ENCODE measurements at places on chromosomes 1 and 21. TPM values are rescaled to one million over a fixed set of nuclear protein-coding genes. Genes with fewer than 3 reads are reported as not detected.

FALEC gene
- not detected for total RNA-seq

HSF2BP gene
- total RNA-seq, result 0.71 TPM

DNA sequence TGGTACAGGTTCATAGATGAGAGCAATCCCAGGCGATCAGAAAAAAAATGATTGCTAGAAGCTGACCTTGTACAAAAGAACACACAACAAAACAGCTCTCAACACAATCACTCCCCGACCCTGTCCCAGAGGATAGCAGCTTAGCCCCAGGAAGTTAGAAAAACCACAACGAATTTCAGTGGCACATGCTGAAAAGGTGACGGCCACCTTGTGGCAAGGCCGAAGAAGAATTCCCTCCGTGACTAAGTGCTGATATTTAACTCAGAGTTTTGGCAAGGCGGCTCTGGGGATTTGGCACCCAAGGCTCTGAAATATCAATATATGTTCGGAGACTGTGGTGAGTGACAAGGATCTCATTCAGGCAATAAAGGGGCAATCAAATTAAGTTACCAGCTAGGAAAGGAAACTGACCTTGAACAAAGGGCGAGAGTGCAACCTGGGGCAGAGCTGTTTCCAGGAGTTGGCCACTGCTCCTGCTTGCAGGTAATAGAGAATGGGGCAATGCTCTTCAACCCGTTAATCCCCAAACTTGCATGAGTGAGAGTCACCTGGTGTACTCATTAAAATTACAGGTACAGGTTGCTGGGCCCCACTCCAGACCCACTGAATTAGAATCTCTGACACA, 96.2 kb downstream of the BEND5 start:
- no peak for DNase-seq

TNN gene
- not detected for total RNA-seq

GRCh38 chr1:9996624-9997582, at the start of gene RBP7:
Gene RBP7 (plus strand): TSS chr1:9997228. CDS start chr1:9997259, 31 bp downstream.
- peak; percentile 16 for DNase-seq

DNA sequence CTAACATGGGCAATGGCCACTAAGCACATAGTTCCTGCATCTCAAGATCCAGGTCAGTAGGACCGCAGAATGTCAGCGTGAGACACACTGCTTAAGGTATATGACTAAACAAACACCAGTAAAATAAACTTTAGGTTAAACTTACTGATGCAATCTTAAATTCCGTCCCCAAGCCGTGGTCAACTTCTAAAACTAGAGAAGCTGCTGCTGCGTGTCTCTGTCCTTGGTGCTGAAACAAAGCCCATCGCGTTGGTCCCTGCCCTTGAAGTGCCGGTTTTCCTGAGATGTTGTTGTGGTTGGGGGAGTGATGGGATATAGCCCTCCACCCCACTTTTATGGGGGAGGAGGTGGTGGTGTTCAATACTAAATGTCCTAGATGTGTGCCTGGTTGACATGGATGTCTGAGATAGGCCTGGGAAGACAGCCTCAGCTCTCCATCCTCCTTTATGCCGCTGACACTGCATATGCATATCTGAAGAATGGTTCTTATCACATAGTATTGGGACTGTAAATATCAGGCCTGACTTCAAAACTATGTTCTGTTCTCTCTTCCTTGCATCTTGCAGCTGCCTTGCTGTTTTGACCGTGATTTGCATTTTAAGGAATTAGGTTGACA, 72.0 kb upstream of the KCNA3 start:
- peak; percentile 76 for DNase-seq

DNA sequence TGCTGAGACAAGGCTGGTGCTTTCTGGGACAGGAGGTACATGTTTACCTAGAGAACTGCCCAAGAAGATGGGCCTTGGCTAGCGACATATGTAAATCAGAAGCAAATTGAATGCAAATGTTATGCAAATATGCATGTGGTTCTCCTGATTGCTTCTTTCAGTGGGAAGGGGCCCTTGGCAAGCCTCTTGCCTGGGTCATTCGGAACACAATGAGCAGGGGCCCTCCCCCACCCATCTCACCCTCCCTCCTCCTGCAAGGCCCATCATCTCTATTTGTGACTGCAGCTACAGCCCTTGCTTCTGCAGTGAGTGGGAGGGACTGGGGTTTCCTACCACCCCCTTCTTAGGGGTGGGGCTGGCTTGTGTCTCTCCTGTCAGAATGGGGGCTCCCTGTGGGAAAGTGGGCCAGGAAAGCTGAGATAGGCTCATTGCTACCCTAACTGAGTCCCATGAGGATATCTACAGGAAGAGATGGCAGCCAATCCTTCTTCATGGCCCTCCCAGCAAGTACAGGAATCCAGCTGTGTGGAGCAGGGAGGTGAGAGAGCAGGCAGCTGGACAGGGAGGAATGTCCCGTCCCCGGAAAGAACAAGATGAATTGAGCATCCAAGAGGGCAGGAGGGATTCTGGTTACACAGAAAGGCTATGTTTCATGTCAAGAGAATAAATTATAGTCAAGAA, 31.0 kb downstream of the FOXD2 start:
- DNase-seq, result no peak

GRCh38 chr1:25877155-25877554, 1.6 kb upstream of the PAQR7 start:
- DNase-seq, result no peak

DNA sequence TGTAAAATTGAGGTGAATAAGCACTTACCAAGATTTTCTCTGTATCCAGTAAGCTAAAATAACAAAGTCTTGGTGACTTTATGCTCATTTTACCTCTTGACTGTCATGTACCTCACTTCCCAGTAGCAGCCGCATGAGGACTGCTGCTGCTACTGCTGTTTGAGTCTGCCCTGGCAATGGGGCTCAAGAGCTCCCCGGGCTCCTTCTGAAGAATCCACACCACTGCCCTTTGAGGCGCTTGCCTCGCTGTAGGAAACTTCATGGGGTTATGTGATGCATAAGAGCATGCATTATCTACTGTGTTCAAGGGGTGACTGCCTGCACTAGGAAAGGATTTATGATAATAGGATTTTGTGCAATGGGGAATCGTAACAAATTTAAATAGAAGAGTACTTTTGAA, 113.5 kb downstream of the NTNG1 start:
- no peak for DNase-seq

TMPRSS2 gene
- 94.5 TPM for total RNA-seq

- DNase-seq, result no peak
Measured at GRCh38 chr1:245871915-245872314, 635.2 kb downstream of the SMYD3 start.

GRCh38 chr21:17455451-17455850, 57.4 kb upstream of the CXADR start:
- no peak for DNase-seq

OR2T35 gene
- total RNA-seq, result not detected

- no peak for DNase-seq
Measured at GRCh38 chr1:219189952-219190351, 16.3 kb downstream of the LYPLAL1 start.

- DNase-seq, result peak; percentile 69
Measured at GRCh38 chr1:207218512-207219362, 102.7 kb upstream of the CD55 start.

DNA sequence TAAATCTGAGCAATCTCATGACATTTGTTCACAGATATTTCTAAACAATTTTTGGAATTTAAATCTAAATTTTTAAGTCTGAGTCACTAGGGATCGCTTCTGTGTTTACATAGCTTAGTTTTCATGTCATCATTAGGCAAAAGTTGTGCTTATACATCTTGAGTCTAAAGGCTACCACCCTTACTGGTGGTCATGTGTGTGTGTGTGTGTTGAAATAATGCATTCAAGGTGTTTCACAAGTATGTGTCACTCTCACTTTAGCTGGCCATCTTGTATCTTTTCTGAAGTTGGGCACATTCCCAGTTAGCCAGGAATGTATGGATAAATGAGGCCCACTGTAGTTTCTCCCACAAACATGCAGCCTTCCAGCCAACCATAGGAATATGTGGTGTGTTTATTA, 1162.5 kb upstream of the PRMT6 start:
- DNase-seq, result no peak

DNA sequence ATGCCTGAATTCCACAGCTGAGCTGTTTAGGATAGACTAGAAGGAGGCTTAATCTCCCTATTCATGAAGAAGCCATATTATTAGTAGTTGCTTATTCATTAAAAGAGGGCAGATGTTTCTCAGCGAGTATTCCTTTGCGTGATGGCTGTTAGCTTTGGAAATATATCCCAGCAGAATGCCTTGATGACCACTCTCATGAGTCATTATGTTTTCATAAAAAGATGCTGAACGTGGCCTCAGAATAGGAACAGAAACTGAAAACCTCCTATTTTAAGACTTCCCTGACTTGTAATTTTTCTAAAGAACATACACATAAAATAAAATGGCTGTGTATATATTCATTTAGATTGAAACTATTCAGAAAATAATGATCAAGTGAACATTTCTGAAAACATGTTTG, 9.6 kb upstream of the PLA2G4A start:
- DNase-seq, result no peak

DNA sequence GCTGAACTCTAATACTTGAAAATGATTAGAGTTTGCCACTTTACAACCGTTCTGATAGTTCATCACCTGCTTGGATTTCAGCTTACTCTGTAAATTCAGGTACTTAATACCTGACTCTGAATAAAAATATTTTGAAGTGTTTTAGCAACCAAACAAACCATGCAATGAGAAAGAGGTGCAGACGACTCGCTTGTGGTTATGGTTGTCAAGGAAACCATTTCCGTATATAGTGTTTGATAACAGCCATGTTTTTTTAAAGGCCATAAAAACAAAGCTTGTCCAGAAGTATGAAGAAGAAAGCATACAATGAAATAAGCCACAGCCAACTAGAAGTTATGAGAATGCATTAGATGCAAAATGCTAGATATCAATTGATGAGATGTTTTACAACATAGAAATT, 167.2 kb upstream of the HMCN1 start:
- no peak for DNase-seq

DNA sequence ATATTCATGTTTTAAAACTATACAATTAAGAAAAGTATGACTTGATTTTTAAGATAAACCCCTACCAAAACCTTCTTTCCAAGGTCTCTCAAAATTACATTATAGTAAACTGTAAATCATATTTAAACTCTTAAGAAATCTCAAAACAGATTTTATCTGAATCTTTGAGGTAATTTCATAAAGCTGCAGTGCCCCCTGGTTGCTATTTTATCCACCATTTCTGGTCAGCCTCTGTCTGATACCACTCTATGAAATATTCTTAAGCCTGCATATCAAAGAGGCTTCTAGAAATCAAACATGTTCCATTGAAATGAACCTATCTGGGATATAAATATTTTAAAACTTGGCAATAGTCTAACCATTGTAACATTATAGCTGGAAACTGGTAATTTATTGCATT, 317.3 kb downstream of the COL11A1 start:
- peak; percentile 28 for DNase-seq

- no peak for DNase-seq
Measured at GRCh38 chr1:166933633-166934032, 41.7 kb downstream of the ILDR2 start.

GRCh38 chr1:50023292-50024159, at the start of gene AGBL4:
Gene AGBL4 (minus strand): TSS chr1:50023954.
- peak; percentile 76 for DNase-seq

GRCh38 chr1:154220970-154221277, 169 bp downstream of the UBAP2L start:
- DNase-seq, result no peak

COL24A1 gene
- total RNA-seq, result 16.7 TPM

ADORA3 gene
- total RNA-seq, result 5.6 TPM

- no peak for DNase-seq
Measured at GRCh38 chr1:93735722-93736121, 54.1 kb upstream of the BCAR3 start.

GRCh38 chr1:222346955-222347354, 200.9 kb downstream of the HHIPL2 start:
- no peak for DNase-seq

DNA sequence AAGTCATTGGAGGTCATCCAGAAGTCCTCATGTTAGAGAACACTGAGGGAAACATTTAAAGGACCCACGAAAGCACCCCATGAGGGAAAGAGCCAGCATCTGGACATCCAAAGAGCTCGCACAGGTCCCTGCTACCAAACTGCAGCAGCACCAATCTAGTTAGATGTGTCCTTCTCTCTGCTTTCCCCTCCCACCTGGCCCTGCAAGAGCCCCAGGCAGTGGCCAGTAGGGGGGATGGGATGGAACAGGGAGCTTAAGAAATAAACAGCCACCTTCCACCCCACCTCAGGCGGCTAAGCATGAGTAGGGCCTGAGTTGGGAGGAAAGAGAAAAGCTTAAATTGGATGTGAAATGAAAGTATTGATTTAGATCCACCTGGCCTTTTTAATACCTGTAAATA, 175.9 kb upstream of the KCND3 start:
- DNase-seq, result no peak

- DNase-seq, result no peak
Measured at GRCh38 chr1:162605225-162605927, 26.9 kb upstream of the DDR2 start.

DNA sequence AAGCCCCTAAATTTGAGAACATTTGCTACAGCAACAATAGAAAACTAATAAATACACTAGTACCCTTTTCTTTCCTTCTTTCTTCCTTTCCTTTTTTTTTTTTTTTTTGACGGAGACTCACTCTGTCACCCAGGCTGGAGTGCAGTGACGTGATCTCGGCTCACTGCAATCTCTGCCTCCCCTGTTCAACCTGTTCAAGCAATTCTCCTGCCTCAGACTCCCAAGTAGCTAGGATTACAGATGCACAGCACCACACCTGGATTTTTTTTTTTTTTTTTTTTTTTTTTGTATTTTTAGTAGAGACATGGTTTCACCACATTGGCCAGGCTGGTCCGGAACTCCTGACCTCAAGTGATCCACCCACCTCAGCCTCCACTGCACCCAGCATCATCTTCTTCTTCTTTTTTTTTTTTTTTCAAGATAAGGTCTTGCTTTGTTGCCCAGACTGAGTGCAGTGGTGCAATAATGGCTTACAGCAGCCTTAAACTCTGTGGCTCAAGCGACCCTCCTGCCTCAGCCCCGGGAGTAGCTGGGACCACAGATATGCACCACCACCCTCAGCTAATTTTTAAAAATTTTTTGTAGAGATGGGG, 19.6 kb upstream of the CBR3 start:
- DNase-seq, result no peak

GRCh38 chr1:151425103-151425502, 25.7 kb downstream of the PSMB4 start:
- no peak for DNase-seq

GRCh38 chr1:231971397-231972110, 345.0 kb downstream of the DISC1 start:
- peak; percentile 26 for DNase-seq

ZC3H11A gene
- 148 TPM for total RNA-seq

CA6 gene
- total RNA-seq, result not detected

GRCh38 chr1:240363315-240363714, 248.6 kb downstream of the GREM2 start:
- DNase-seq, result no peak

LCE1B gene
- total RNA-seq, result not detected

- DNase-seq, result no peak
Measured at GRCh38 chr1:203081465-203082230, 4.2 kb downstream of the MYOG start.

RIPPLY3 gene
- 2.1 TPM for total RNA-seq

DNA sequence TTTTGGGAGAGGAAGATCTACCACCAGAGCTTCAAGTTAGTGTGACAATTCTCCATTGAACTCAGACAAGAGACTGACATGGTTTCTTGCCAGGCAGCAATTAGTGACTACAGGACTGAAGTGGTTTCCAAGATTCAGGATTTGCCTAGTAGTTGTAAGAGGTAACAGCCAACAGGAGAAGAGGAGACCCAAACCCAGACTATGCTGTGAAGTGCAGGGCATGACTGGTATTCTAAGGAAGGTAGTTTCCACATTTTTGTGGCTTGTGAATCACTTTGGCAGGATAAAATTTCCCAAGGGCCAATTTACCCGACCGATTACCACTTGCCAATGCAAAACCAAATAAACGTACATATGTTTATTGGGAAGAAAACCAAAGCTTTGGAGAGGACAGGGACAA, 14.7 kb upstream of the RAP1A start:
- DNase-seq, result no peak

All from lung (tissue), 17 donors.